ENCODE measurements at places on chromosomes 16 and 17. TPM values are rescaled to one million over a fixed set of nuclear protein-coding genes. Genes with fewer than 3 reads are reported as not detected.

GRCh38 chr17:62581764-62582163, 45.7 kb upstream of the MRC2 start:
- DNase-seq = no peak

KCNH6 gene
- polyA plus RNA-seq = not detected

GRCh38 chr17:77786740-77787505, 171.6 kb upstream of the TNRC6C start:
- no peak for DNase-seq

- DNase-seq = no peak
Observed at GRCh38 chr16:83785455-83785854, 22.3 kb upstream of the HSBP1 start.

DNA sequence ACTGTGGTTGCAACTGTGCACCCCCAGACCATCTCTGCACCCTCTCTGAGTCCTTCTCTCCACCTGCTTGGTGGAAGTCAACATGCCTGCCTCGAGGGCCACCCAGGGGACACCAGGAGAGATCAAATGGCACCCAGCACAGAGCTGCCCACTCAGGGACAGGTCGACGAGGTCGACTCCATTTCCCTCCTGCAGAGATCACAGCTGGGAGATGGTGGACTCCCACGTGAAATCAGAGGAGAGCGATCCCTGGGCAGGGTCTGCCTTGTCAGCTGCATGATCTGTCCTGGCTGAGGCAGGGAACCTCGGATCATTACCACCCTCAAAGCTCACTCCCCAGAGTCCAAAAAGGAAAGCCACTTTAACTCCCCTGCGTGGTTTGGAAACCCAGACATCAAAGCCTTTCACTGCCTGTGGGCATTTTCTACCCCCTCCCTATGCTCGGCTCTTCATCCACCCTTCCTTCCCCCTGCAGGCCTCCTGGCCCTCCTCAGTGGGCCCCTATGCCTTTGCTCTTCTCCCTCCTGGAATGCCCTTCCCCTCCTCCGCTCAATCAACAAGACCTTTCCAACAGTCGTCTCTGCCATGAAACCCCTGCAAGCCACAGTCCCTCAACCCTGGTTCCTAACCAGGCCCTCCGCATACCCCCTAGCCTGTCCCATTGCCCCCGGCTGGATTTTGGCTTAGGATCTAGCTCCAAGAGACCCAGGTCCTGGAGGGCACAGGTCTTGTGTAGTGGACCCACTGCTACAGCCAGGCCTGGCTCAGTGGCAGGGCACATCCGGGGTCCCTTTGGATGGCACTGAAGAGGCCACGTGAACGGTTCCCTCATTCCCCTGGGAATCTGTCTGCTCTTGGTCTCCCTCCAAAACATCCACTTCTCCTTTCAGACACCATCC, 103.8 kb upstream of the RPL38 start:
- DNase-seq = no peak

DNA sequence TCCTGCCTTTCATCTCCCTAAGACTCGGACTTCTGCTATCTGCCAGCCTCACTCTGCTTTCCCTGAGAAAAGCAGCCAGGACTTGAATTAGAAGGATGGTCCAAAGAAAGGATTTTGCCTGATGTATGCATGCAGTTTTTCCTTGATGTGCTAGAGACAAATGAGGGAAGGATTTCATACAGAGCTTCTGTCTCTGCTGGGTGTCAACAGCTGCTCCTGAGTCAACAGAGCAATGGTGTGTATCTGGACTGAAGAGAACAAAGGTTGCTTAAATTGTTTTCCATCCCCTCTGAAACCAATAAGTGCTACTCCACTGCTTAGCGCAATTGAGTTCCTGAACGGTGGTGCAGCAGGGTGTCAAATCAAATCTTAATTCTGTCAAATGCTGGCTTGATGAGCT, 680.6 kb upstream of the C16orf82 start:
- DNase-seq = no peak

- DNase-seq = no peak
Observed at GRCh38 chr16:78211946-78212345, 112.5 kb downstream of the WWOX start.

GRCh38 chr16:68046106-68046505, 23.0 kb downstream of the DUS2 start:
- DNase-seq = no peak

VASN gene
- 13.7 TPM for polyA plus RNA-seq

ARHGDIG gene
- polyA plus RNA-seq = 0.82 TPM

Measured in forelimb muscle (tissue), 1 donor.